ENCODE measurements at places on chromosomes 2 and 18.

- DNase-seq: no peak
Measured at GRCh38 chr2:154814856-154815255, 116.4 kb downstream of the KCNJ3 start.

DNA sequence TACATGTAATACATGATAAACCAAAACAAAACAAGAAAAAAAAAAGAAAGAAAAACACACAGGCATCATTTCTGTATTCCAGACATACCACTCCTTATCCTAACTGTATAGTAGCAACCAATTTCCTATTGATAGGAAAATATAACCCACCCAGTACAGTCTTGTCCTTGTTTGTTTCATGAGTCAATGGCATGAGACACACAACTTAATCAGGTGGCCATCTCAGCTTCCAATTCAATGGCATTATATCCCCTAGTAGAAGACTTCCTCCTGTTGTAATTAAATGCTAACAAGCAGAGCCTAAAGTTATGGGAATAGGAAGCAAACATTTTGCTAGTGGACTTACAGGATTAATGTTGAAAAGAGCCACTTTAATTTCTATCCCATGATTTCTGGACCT, 121.0 kb upstream of the NOL4 start:
- no peak for DNase-seq

DNA sequence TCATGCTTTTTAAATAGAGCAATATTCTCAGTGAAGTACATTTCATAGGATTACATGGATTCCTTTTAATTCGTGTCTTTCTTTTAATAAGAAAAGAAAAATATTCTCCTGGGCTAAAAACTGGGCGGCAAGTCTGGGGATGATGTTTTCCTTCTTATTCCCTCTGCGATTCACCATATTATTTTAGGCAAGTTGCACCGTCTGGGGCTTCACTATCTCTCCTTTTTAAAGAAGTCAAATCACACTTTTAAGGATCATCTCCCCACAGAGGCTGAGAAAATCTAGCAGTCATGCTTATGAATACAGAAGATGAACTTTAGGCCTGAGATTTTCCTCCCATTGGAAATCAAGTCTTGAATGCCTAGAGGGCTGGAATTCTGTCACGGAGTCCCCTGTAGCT, 104.1 kb downstream of the COPS8 start:
- DNase-seq: no peak

DNA sequence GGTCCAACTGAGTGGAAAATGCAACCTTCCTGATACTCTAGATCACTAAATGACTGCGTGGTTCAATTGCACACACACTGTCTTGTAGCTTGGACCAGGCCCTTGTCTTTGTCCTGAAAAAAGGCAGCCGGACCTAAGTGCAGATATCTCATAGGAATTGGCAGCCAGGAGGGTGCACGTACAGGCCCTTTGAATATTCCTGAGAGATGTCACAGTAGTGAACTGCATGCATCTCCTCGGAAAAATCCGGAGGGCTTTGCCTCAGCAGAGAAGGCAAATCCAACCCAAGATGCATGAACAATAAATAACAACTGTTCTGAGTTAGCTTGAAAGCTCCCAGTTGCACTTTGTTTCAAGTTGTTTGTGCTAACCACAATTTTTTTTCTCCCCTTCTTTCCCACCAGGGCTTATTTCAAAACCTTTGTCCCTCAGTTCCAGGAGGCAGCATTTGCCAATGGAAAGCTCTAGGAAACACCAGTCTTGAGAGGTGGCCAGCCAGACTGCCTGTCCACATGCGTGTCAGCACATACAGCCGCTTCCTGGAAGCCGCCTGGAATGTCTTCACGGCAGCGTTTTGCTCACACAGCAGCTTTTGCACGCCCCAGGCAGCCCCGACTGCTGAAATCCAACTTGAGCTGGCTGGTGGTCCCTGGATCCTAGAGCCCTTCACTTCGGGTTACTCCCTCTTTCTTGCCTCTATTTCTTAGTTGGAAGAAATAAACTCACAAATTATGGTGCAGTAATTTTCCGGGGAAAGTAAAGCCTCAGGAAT, 54.4 kb upstream of the FOSL2 start:
- DNase-seq: no peak

DNA sequence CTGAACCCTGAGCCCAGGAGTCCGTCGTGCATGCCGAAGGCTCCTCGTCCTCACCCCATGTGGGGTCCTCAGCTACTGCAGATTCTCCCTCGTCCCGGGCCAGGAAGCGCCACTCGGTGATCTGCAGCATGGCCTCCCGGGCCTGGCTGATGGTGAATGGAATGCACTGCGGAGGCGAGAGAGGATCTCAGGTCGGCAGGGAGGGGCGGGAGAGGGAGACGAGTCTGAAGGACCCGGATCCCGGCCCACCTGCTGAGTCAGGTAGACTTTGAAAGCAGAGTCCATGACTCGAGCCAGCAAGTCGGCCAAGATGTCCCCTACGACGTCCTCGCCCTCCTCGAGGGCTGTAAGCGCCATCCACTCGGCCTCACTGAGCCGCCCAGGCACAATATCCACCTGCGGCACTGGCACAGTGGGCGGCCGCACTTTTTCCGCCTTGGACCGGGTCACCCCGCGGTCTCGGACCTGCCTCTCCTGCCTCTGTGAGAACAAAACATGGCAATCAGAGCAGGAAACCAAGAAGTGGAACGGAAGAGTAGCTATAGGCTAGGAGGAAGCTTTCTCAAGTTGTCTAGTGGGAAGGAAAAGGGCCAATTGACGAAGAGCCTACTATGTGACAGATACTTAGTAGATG, 5.5 kb downstream of the C2orf81 start:
- DNase-seq: no peak

- no peak for DNase-seq
Measured at GRCh38 chr2:5057891-5058351, 634.3 kb upstream of the SOX11 start.

DNA sequence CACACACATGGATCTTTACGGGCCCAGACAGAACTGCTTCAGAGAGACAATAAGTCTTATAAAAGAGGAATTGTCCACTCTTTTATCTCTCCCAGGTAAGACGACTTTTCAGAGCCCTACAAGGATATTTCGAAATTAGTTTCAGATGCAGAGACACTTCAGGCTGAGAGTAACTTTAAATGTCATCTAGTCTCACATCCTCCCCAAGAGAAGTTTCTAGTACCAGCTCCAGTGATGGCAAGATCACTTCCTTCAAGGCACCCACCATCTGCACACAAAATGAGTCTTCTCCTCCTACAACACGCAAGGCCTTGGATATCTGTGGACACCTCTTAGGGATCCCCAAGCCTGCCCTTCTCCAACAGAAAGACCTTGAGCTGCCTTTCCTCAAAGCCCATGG, 39.0 kb upstream of the KLHL29 start:
- no peak for DNase-seq

- no peak for DNase-seq
Measured at GRCh38 chr2:199404841-199405240, 52.9 kb downstream of the SATB2 start.

DNA sequence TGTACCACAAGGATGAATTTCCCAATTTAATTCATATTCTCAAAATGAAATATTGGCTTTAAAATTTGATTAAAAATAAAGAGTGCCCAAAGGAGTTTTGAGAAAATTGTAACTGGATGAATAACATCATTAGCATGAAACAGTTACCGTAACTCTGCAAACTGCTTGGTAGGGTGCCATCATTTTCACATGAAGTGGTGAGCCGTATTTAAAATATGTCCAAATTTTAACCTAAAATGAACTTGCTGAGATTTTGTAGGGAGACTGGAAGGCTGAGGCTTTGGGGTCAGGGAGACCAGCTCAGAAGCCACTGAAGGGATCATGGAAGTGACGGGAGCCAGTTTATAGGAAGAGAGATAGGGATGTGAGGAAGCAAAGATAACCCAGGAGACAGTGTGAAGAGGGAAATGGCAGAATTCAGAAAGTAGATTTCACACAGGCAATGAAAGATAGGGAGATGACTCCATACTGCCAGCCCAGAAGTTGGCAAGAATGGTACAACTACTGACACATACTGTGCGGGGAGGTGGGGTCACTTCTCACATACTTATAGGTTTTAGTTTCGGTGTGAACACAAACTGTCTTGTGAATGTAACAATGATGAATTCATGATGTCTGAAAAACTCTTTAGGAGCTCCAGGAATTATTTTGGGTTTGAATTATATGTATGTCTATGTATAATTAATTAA, 53.8 kb downstream of the EFEMP1 start:
- DNase-seq: no peak

DNA sequence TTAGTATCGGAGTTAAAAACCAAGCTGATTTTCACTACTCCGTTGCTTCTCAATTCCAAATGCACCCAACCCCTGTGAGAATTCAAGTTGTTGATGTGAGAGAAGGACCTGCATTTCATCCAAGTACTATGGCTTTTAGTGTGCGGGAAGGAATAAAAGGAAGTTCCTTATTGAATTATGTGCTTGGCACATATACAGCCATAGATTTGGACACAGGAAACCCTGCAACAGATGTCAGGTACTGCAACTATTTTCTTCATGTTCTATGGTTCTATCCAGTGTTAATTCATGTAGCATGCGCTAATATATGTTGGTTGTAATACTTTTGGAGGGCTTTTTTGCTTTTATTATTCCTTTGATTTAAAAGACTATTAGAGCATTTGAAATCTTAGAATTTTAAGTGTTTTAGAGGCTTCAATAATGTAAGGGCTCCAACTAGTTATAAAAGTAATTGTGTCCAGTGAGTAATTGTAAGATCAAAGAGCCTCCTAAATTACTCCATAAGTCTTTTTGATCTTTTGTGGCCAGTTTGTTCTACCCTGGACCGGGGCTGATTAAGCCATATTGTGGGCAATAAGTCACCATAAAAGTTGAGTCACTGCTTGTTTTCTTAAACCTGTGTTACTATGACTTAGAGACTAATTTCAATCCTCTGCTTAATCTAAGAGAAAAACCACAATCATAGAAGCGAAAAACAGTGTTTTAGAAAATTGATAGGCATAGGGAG, 22.9 kb downstream of the DSG4 start:
- no peak for DNase-seq

- no peak for DNase-seq
Measured at GRCh38 chr2:126723281-126723815, 67.4 kb downstream of the GYPC start.

- DNase-seq: no peak
Measured at GRCh38 chr2:199734651-199735050, 116.3 kb downstream of the FTCDNL1 start.

- DNase-seq: no peak
Measured at GRCh38 chr2:58051445-58051844, 4.8 kb downstream of the VRK2 start.

- DNase-seq: peak; percentile 86
Measured at GRCh38 chr2:232502911-232503808, 15.5 kb upstream of the ECEL1 start.

DNA sequence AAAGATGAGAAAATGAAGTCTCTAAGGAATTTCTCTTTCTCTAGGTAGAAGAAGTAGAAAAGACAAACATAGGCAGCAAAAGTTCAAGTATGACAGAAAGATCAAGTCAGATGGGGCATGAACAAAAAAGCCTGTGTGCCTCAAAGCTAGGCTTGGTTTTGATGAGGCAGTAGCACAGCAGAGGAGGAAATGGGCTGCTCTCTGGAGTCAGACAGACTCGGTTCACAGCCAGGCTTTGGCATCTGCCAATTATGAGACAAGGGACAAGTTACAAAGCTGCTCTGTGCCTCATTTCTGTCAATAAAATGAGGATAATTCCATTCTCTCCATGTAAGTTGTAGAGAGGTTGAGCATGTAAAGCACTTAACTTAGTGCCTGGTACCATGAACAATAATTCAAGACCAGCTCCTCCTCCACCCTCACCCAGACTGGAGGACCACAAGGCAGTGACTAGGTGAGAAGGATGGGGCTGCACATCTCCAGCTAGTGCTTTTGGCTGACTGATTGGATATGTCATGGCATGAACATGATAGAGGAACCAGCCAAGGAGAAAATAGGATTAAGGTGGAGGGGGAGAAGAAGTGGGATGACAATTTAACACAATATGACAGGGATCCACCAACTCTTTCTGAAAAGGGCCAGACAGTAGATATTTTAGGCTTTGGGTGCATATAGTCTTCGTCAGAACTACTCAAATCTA, 84.6 kb downstream of the TMEM163 start:
- DNase-seq: peak; percentile 37

DNA sequence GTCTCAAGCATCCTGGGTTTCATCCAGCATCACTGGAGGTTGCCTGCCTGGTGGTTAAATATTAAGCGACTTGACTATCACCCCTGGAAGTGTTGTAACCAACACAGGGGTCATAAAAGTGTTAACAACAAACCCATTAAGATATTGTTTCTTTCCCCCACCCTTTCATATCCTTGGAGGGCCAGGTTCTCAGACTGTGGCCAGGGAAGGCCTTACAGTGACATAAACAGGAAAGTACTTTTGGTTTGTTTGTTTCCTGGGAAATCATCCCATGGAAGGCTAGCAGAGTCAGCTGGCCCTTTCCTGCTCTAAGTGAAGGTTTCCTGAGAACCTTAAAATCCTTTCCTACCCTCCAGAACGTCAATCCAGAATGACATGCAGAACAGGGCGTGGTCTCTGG, 160.9 kb downstream of the CLIP4 start:
- no peak for DNase-seq

- no peak for DNase-seq
Measured at GRCh38 chr2:64123740-64124139, 20.5 kb downstream of the PELI1 start.

- no peak for DNase-seq
Measured at GRCh38 chr2:178315488-178315948, 121.2 kb downstream of the OSBPL6 start.

GRCh38 chr2:43207553-43208300, 18.7 kb downstream of the ZFP36L2 start:
- DNase-seq: no peak

- no peak for DNase-seq
Measured at GRCh38 chr18:24810561-24811305, 350.3 kb downstream of the HRH4 start.

DNA sequence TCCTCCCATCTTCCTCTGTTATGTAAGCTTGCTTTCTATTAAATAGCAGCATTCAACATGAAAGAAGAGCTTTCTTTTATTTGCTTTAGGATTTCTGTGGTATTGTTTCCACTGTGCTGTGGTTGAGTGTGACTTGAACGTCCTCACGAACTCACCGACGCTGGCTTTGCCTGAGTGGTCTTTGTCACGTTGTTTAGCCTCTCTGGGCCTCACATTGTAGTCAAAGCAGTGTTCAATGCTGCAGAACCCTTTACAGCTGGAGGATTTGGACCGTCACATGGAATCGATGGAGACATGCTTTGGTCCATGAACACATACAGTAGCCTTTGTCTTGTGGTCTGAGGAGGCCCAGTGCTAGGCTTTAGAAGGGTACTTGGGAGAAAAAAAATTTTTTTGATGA, 66.3 kb downstream of the TANC1 start:
- no peak for DNase-seq

DNA sequence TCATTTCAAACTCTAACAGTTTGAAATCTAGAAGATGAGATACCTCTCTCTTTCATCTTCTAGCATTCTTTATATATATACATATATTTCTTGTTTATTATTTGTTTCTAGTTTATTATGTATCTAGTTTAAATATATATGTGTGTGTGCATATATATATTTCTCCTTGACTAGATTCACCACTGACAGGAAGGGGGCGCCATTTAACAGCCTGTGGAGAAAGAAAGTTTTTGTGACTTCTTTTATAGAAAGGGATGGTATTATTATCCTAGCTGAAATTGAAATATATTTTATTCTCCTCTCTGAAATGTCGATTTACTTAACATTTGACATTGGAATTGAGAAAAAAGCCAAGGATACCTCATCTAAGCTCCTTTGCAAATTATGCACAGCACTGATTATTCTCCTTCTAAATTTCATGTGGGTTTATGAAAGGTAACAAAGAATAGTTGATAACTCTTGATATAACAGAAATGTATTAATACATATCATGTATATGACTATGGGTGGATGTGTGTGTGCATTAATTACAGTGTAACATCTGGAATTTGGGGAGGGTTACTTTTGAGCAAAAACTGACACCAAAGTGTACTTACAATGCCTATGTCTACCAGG, 160.7 kb upstream of the NT5C1B start:
- peak; percentile 69 for DNase-seq

Measured in NCI-H82 (cell line).